GM13977 (cell line): ENCODE measurements at places on chromosomes 3 and 15.

GRCh38 chr3:100311011-100311410, 23.5 kb upstream of the NIT2 start:
- DNase-seq: no peak

DNA sequence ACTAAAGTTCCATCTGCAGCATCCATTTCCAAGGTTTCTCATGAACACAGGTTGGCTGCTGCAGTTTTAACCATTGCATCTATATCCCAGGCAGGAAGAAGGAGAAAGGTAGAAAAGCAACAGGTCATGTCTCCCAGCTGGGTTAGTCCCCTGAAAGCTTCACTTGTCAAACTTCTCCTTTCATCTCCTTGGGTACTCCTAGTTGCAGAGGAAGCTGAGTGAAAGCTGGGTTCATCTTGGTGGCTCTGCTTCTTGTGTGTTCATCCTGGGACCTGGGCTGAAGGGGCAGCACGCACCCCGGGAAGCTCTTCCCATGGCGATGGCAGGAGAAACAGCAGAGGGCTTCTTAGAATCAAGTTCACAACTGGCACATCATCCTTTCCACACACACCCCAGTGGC, 61.3 kb upstream of the NR2C2 start:
- DNase-seq: no peak

GRCh38 chr3:72548981-72549380, 299.3 kb downstream of the SHQ1 start:
- DNase-seq: no peak

DNA sequence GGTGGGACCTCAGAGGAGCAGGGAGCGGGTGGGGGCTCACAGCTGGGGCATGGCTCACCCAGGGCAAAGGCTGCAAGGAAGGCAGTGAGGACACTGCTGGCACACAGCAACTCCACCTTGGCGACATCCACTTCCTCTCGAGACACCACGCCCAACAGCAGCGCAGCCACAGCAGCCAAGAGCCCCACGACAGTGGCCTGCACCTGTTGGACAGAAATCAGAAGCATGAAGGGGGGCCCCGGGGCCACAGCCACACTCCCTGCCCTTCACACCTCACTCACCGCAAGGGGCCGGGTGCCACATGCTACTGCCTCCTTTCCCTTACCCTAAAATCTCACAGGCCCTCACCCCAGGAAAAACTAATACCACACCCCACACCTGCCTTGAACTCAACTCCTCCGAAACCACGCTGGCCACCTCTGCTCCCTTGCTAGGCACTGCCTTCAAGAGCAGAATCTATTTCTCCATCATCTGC, 57.3 kb downstream of the ROPN1B start:
- DNase-seq: no peak

- DNase-seq: no peak
Observed at GRCh38 chr3:114499976-114500375, 206.1 kb downstream of the TIGIT start.

DNA sequence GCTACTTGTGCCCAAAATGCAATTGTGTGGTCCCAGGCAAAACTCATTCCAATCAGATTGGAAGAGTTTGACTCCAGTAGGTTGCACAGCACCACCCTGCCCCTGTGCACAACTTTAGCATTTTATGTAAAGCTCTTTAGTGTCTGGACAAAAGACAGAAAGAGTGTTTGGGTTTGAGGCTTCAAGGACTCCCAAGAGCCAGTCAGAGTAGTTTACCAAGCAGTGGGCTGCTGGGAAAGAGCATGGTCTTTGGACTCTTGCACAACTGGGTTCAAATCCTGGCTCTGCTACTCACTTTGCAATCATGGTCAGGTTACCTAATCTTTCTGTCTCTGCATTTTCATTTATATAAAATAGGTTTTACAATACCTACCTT, 75.8 kb upstream of the UMPS start:
- no peak for DNase-seq

DNA sequence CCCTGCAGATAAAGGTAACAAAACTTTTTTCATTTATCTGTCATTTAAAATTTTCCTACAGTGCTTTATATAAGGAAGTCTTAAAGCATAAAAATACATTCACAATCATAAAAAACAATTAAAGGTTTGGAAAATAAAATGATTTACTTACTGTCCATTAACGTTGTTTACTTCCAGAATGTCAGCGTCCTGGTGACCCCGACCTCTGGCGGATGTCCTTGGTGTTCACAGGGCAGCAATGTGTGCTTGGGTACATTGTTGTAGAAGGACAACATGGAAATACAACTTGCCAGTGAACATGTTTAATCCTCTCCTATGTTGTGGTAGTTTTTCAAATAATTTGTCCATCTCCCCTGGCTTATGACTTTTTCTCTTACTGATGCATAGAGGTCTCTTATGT, 168.8 kb upstream of the NDN start:
- DNase-seq: no peak
